ENCODE measurements at places on chromosomes 1 and 21. TPM values are rescaled to one million over a fixed set of nuclear protein-coding genes. Genes with fewer than 3 reads are reported as not detected.

KIAA0040 gene
- 14.6 TPM for total RNA-seq

DNA sequence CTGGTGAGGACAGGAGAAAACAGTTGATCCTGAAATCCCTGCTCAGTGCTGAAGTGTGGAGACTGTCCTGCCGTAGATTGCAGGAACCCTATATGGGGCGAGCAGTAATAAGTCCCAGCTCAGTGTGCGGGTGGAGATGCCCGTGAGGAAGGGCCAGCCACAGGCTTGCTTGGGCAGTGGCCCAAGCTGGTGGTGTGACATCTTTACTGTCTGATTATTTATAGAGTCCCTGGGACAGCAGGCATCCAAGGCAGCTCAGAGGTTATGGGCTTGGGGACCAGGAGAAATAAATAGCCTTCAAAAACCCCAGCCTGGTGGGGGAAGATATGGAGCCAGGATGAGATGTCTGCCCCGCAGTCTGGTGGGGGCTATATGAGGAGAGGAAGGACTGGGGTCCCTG lies 170.7 kb upstream of the POU3F1 start:
- H3K4me3 ChIP-seq, result no peak overlapping the region
- H3K4me1 ChIP-seq, result no peaks in the 10 kb centered on the region
- no peak overlapping the region for H3K27ac ChIP-seq
- no peaks in the 10 kb centered on the region for H3K27me3 ChIP-seq

BSND gene
- not detected for total RNA-seq

GJB3 gene
- 84.7 TPM for total RNA-seq

- no peaks in the 10 kb centered on the region for H3K27me3 ChIP-seq
- H3K4me1 ChIP-seq, result no peaks in the 10 kb centered on the region
- no peaks in the 10 kb centered on the region for H3K36me3 ChIP-seq
- no peak for DNase-seq
- H3K4me3 ChIP-seq, result no peak overlapping the region
- H3K27ac ChIP-seq, result no peak overlapping the region
These were observed 44.4 kb downstream of the CFHR5 start for GRCh38 chr1:197021716-197022115.

CR1 gene
- 2.7 TPM for total RNA-seq

- H3K4me1 ChIP-seq, result peaks cover 16% of the 10 kb centered on the region
- peak overlapping the region; percentile 31 for H3K4me3 ChIP-seq
- no peak overlapping the region for H3K27ac ChIP-seq
- no peaks in the 10 kb centered on the region for H3K36me3 ChIP-seq
- DNase-seq, result no peak
These were observed 5.1 kb upstream of the ZZZ3 start for GRCh38 chr1:77687519-77687906.

HSD3B2 gene
- total RNA-seq, result not detected

DNA sequence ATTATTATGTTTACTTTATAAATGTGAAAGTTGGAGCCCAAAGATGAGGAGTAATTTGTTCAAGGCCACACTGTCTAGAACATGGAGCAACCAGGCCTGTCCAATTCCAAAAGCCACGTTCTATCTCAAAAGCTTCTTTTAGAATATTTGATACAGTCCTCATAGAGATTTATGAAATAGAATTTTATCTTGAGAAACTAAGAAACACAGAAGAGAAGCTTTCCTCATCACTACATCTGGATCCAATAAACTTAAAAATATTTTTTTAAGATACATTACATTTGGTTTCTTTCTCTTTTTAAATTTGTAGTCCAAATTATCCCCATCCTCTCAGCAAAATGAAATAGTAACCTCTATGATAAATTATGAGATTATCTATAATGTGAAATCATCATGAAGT lies 58.9 kb downstream of the DDAH1 start:
- no peaks in the 10 kb centered on the region for H3K4me1 ChIP-seq
- no peaks in the 10 kb centered on the region for H3K27me3 ChIP-seq
- no peak overlapping the region for H3K27ac ChIP-seq
- no peak for DNase-seq
- H3K36me3 ChIP-seq, result no peaks in the 10 kb centered on the region

DNA sequence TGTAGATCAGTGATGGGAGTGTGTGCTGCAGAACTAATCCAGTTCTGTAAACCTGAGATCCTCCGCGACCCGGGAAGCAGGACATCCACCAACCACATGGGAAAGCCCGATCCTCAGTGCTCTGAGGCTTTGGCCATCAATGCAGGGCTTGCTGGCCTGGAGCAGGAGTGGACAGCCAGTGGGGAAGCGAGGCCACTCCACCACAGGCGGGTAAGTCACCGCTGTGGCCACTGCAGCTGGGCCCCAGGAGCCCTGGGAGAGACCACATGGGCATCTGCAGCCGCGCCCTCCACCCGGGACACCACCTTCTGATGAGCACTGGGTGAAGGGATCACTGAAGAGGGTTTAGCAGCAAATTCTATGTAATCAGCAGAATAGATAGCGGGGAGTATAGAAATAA lies 811 bp downstream of the KRTAP12-1 start:
- H3K27ac ChIP-seq, result no peak overlapping the region
- H3K4me3 ChIP-seq, result no peak overlapping the region
- H3K36me3 ChIP-seq, result no peaks in the 10 kb centered on the region
- H3K4me1 ChIP-seq, result no peaks in the 10 kb centered on the region
- no peaks in the 10 kb centered on the region for H3K27me3 ChIP-seq

GRCh38 chr21:31616216-31616615 lies 43.3 kb upstream of the SOD1 start:
- H3K27ac ChIP-seq, result no peak overlapping the region
- no peaks in the 10 kb centered on the region for H3K4me1 ChIP-seq
- DNase-seq, result no peak

SMPDL3B gene
- 6.3 TPM for total RNA-seq

DNA sequence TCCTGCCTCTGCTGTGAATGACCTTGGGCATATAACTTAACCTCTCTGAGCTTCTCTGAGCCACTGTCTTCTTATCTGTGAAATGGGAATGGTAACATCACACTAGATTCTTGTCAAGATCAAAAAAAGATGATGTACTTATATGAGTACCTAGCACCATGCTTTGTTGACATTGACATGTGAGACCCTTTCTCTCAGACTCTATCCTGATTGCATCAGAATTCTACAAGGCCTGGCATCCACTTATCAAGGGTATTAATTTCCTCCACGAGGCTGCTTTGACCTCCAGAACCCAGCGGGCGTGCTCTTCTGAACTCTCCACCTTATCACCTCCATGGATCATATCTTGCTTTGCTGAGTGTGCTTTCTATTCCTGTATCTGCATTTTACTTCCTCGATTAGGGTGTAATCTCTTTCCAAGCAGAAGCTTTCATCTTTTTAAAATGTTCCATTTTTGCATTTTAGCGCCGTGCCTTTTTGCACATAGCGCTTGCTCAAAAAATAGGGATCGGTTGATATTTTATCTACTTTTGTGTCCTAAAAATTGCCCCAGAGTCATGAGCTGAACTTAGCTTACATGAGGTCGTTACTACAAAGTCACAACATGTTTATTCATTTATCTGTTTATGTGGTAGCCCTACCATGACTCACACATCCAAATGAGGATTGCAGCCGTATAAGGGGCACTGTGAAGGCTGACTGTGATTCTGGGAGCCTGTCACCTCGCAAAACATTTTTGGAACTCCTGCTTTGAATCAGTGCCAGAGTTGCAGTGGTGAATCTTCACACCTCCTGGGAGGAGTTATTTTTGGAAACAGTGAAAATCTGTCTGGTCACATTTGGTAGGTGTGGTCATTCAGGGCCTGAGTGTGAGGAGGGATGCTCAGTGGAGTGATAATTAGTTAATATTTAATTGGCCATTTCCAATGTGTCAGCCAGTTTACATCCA lies 63.2 kb downstream of the IER5 start:
- H3K27me3 ChIP-seq, result no peaks in the 10 kb centered on the region
- H3K27ac ChIP-seq, result peak overlapping the region; percentile 82
- H3K36me3 ChIP-seq, result no peaks in the 10 kb centered on the region
- H3K4me3 ChIP-seq, result no peak overlapping the region
- peaks cover 29% of the 10 kb centered on the region for H3K4me1 ChIP-seq

DNA sequence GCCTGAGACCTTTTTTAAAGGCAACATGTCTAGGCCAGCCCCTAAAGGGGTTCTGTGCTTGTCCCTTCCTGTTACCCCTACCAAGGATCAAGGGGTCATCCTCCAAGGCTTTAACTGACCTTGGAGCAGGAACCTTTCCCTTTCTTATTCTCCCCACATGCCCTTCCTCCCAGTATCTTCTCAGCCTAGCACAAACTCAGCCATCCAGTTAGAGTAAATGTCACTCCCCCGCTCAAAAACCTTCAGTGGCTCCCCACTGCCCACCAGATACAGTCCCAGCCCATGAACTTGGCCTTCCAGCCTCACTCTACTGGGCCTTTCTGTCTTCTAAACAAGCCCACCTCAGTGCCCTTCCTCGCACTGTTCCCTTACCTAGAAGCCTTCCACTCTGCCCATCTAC lies 8.8 kb downstream of the C1QB start:
- H3K27ac ChIP-seq, result no peak overlapping the region
- no peaks in the 10 kb centered on the region for H3K27me3 ChIP-seq
- DNase-seq, result no peak

CACYBP gene
- 79.0 TPM for total RNA-seq

DNA sequence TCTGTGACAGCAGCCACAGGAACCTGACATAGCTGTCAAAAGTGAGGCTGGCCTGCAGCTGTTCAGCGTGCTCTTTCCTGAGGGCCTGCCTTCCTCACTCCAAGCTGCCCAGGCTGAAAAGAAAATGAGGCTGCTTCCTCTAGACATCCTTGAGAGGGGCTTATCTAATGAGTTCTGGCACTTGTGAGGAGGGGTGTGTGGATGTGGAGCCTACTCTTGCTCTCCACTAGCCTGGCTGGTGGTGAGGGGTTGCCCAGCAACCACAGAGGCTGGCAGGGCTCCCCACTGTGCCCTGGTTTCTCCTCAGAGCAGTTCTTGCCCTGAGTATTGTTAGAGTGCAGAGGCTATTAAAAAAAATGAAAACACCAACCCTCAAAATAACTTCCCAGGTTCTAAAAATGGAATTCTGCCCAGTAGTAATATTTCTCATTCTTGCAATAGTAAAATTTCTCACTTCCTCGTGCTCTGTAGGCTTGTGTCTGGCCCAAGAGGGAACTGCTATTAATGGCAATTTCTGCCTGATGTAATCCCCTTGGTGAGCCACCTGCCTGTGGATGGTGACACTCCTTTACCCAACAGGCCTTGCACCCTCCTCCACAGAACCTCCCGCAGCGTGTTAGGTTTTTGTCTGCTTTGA lies 52.6 kb upstream of the EPS8L3 start:
- H3K36me3 ChIP-seq, result no peaks in the 10 kb centered on the region
- peak overlapping the region; percentile 43 for H3K27ac ChIP-seq
- no peaks in the 10 kb centered on the region for H3K27me3 ChIP-seq

All from esophagus squamous epithelium (tissue), 5 donors.